ENCODE measurements at places on chromosomes 2 and 18.

GRCh38 chr18:48689548-48689947 is 150.7 kb downstream of the CTIF start:
- no peak for DNase-seq

DNA sequence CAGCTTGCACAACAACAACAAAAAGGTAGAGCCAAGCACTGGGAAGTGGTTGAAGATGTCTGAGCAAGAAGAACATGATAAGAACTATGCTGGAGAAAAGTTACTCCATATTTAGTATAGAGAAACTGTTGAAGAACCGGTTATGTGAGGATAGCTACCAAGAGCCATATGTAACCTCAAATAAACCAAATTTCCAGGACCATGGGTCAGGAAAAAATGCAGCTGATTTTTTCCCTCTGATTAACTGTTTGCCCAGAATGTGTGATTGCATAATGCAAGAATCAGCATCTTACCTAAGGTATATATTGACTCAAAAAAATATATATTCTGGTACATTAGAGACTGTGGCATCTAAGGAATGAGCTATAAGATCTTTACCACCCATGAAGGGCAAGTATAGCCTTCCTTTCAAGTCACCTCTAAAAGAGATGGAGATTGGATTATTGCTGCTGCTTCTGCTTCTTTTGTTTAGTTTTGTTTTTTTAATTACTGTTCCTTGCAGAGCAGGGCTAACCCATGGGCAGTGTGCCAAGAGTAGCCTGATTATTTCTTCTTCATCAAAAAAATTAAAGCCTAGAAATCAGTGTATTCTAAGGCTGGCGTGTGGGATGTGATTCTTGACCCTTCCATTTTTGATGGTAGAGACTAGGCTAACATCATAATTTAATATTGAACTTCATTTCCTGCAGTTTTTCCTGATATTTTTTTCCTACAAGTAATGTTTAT is 76.9 kb upstream of the MAP3K20 start:
- DNase-seq = no peak

GRCh38 chr2:104040771-104041170 is 813.1 kb upstream of the POU3F3 start:
- DNase-seq = no peak

GRCh38 chr2:135817951-135818350 is 19.0 kb downstream of the LCT start:
- DNase-seq = no peak

DNA sequence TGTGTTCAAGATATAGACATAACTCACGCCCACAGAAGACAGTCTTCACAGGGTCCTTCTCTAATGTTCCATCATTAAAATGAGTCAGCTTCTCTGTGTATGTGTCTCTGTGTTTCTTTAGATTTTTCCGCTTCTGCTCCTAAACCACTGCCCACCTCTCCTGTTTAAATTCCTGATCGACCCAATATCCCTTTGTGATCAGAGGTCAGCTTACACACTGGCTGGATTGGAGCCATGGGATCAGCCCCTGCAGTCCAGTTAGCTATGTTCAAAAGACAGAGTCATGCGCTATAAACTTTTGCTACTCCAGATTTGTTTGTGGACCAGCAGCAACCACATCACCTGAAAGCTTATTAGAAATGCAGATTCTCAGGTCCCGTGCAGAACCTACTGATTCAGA is 229.2 kb downstream of the C1D start:
- no peak for DNase-seq

DNA sequence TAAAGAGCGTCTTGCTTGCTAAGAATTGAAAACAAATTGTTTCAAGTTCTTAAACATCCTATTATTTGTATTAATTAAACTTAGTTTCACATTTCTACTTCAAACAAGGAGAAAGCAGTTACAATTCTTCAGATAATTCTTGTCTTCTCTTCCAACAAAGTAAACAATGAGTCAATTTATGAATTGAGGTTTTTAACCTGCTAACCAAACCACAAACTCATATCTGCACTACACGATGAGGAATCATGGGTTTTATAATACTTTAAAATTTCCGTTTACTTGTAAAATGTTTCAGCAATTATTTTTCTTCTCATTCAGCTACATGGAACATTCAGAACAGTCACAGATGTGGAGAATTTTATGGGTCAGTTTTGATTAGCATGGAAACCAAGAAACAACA is 114.2 kb downstream of the SPIRE1 start:
- DNase-seq = no peak

GRCh38 chr2:88233216-88233615 is 63.1 kb downstream of the THNSL2 start:
- DNase-seq = no peak

GRCh38 chr2:85712849-85713612 is 18.9 kb downstream of the GNLY start:
- DNase-seq = no peak

- no peak for DNase-seq
Measured at GRCh38 chr2:38708900-38709566, 42.1 kb downstream of the SRSF7 start.

DNA sequence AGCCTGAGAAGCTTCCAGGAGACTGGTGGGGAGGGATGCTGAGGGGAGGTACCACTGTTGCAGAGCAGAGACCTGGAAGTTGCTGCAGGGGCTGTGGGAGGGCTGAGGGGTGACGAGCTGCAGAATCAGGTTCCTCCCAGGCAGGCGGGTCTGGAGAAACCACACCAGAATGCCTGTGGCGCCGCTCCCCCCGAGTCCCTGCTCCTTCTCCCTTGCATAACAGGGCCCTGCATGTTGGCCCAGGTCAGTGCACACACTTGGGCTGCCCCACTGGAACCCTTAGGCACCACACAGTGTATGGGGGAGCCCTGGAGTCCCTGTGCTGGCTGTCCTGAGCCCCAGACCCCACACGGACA is 60.4 kb downstream of the ARL4C start:
- DNase-seq = no peak

- no peak for DNase-seq
Measured at GRCh38 chr2:119371111-119371510, 4.3 kb downstream of the DBI start.

DNA sequence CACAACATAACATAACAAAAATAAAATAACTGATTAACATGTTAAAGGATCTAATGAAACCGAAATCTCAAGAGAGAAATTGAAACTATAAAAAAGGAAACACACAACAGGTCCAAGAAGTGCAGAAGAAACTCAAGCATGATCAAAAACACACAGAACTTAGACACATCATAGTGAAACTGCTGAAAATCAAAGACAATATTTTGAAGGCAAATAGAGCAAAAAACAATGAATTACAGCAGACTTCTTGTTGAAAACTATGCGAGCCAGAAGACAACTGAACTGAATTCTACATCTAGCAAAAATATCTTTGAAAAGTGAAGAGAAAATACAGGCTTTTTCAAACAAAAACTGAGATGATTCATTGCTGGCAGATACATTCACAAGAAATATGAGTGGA is 61.3 kb downstream of the UGP2 start:
- no peak for DNase-seq

GRCh38 chr2:108923736-108924579 is 65.1 kb downstream of the EDAR start:
- DNase-seq = no peak

DNA sequence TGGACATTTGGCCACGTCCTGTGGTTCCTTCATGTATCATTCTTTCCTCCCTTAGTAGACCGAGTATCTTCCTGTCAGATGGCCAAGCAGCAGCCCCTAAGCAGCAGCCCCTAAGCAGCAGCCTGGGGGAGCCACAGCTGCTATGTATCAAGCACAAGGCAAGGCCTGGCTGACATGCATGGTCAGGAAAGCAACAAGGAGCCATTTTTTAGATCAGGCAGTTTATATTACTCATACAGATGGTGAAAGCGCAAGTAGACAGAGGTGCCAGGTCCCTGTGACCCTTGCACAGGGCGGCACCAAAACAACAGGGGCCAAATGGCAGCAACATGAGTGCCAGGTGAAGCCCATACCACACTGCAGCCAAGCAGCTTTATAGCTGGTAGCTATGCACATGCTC is 22.1 kb downstream of the CHCHD5 start:
- no peak for DNase-seq

- no peak for DNase-seq
Measured at GRCh38 chr2:233115741-233116140, 55.6 kb downstream of the INPP5D start.

GRCh38 chr18:41587976-41588375 is 367.1 kb upstream of the PIK3C3 start:
- DNase-seq = no peak

All from cortex of kidney (tissue), 1 donor.